ENCODE measurements at places on chromosomes 16 and 17.

DNA sequence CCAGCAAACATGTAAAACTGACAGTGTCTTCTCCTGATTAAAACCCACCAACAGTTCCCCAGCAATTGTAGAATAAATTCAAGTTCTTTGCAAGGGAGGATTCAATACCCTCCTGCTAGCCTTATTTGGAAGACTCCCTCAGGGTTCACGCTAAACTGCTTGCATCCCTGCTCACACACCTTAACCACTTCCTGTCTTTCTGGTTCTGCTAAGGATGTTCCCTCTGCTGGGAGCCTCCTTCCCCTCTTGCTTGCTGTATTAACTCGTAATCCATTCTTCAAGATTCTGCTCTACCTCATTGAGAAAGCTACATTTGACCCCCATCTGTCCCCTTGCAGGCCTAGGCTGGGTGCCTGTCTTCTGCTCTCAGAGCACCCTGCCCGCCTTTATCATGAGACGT, 2.3 kb upstream of the SHISA6 start:
- no peak for DNase-seq

DNA sequence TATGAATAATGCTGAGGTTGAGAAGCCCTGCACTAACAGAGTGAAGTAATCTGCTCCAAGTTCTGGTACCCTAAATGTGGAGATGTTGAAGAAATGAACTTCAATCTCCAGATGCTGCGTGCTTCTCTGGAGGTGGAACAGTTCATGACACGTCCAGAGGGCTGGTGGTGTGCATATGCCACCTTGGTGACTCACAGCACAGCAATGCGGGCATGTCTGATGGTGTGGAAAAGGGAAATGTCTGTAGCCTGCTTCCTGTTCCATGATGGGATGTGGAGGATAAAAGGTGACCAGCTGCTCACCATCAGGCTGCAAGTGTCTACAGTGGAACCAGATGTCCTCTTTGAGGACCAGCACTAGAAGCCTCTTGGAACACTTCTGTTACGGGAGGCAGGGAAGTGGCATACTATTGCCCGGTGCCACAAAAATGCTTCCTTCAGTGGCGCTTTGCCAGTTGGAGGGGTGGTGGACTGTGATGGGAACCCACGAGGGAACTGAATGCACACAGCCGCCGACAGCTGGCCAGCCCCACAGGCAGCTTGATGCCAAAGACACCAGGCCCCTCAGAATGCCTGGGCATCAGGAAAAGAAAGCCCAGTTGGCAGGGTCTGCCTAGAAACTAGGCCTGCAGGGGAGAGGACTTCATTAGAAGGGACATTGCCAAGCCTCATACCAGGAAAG, 19.9 kb downstream of the SNX11 start:
- no peak for DNase-seq

DNA sequence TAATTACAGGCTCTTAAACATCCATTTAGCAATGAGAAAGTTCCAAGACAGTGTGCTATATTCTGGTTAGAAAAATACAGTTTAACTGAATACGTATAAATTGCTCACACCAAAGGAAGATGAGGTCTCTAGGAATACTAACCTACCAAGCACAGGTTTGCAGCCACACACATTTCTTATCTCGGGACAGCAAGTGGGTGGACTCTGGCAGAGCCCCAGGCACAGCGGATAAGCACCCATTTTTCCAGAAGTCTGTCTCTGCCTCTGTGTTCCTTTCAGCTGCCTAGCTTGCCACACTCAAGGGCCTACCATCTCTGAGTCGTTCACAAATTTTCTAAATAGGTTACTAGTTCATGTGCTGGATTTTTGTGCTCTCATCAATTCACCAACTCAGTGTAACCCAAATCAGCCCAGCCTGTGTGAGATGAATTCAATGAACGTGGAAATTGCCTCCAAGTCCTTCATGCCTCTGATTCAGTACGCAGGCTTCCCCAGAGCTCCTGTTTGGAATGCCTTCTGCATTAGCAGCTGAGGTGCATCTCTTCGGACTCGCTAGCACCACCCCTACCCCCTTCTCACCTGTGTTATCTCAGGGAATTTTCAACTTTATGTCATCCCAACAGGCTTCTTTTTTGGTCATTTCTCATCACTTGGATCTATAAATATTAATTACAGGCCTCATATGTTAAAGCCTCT, 581.0 kb upstream of the CDH11 start:
- no peak for DNase-seq

DNA sequence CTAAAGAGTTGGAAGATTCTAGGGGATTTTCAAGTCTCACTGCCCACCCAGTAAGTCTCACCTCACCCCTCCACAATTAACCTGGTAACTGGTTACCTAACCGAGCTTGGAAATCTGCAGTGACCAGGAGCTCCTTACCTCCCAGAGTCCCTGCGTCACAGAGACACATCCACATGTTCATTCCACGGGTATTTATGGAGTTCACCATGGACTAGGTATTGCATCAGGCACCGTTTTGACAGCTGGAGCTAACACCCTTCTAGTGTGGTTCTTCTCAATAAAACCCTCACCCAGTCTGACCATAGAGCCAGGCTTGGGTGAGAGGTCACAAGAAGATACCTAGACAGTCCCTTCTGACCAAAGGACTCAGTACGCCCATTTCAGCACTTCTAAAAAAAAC, 2.1 kb downstream of the CES5A start:
- no peak for DNase-seq

GRCh38 chr17:65099941-65100315, 37.2 kb upstream of the RGS9 start:
- peak; percentile 80 for DNase-seq

- DNase-seq = no peak
These were observed 273.9 kb downstream of the HAPSTR1 start for GRCh38 chr16:9365370-9365728.

- no peak for DNase-seq
These were observed 122.5 kb downstream of the DNAH9 start for GRCh38 chr17:11720816-11721215.

- no peak for DNase-seq
These were observed 73.0 kb downstream of the KLHDC4 start for GRCh38 chr16:87692756-87693155.

DNA sequence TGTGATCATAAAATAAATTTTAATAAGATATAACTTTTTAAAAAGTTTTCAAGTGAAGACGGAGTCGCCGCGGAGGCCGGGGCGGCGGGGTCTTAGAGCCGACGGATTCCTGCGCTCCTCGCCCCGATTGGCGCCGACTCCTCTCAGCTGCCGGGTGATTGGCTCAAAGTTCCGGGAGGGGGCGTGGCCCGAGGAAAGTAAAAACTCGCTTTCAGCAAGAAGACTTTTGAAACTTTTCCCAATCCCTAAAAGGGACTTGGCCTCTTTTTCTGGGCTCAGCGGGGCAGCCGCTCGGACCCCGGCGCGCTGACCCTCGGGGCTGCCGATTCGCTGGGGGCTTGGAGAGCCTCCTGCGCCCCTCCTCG, at the start of gene FOXC2:
Gene FOXC2, plus strand, starts transcription at position 229 of the 365 bp plus-strand sequence. CDS start 507 bp downstream, outside the sequence.
- DNase-seq = peak; percentile 34

DNA sequence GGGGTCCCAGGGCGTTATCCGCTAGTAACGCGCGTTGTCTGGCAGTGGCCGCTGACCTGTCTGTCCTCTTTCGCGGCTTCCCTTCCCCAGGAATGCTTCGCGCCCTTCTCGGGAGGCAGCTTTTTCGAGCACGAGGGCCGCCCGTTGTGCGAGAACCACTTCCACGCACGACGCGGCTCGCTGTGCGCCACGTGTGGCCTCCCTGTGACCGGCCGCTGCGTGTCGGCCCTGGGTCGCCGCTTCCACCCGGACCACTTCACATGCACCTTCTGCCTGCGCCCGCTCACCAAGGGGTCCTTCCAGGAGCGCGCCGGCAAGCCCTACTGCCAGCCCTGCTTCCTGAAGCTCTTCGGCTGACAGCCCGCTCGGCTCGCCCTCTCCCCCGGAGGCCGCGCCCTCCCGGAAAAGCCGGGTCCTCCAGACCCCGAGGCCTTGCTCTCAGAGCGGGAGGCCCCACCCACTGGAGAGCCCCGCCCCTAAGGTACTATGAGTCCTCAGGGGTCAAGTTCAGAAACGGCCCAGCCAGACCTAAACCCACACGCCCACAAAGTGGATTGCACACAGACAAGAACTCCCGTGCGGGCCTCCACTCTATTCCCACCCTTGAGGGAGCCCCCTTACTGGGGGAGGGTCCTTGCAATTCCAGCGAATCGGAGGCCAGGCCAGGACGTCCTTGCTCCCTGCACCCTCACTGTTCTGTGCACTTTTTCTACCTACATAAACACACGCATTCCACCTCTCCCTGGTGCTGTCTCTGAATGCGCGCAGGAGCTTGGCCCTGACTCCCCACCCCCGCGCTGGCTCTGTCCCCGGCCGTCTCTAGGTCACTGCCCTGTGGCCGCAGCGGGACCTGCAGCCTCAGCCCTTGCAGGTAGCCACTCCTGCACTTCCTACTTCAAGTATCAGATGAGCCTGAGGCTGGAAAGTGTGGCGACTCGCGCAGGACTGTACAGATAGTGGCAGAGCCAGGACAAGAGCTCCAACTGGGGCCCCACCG, 5.4 kb upstream of the SLC5A2 start:
- no peak for DNase-seq

DNA sequence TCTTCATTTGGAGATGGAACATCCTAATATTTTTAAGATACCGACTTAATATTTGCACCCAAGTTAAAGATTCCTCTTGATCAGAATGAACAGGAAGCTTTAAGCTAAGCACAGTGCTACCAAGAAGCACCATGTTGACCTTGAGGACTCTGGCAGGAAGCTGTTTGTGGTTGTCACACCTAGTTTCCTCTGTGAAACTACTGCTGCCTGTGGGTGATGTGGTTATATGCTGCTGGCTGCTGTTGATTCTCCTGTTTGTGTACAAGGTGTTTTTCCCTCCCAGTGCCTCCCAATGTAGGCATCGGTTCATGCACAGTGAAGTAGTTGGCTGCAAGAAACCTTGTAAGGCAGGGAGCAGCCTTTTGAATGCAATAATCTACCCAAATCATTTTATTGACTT, 23.4 kb downstream of the RBL2 start:
- peak; percentile 60 for DNase-seq

GRCh38 chr17:27506348-27507218, 50.3 kb downstream of the KSR1 start:
- DNase-seq = no peak

GRCh38 chr17:41864498-41864835, 756 bp downstream of the KLHL11 start:
- DNase-seq = no peak

Measured in stimulated activated CD4-positive, alpha-beta T cell treated with anti-CD3 and anti-CD28 coated beads, Interleukin-12 subunit alpha, Interleukin-12 subunit beta, amount 100 ng/mL, for 48 hours (primary cell).